ENCODE measurements at places on chromosomes 3 and 15. TPM values are rescaled to one million over a fixed set of nuclear protein-coding genes. Genes with fewer than 3 reads are reported as not detected.

FAM174B gene
- 0.16 TPM for total RNA-seq

CTXN2 gene
- total RNA-seq, result not detected

GREM1 gene
- 96.8 TPM for total RNA-seq

NOX5 gene
- 0.39 TPM for total RNA-seq
